ENCODE measurements at places on chromosomes 3 and 15.
A peak's percentile ranks its signal among the peaks of the same experiment; 100 is the strongest.

DNA sequence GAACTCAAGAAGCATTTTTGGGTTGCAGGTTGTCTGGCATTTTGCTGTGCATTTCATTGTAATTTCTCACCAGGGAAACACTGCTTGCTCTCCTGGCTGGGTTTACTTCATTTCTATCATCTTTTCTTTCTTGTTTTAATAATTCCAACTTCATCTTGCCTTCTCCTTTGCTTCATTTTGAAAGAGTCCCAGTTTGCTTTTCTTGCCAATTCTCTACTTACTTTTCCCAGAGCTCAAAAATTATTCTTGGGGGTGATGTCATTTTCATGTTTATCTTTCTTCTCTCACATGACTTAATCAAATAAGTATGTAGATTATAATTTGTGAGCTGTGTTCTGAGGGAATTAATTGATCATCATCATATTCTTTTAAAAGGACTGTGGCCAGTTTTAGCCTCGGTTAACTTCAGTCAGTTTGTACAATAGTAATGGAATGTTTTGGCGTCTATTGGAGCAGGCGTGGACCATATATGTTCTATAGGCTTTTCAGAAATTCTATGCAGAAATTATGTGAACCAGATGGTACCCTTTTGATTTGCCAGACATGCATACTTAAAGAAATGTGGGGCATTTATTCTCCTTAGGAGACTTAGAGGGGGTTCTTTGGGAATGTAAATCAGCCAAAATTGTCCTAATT, 30.1 kb downstream of the SH3GL3 start:
- no peak for DNase-seq

DNA sequence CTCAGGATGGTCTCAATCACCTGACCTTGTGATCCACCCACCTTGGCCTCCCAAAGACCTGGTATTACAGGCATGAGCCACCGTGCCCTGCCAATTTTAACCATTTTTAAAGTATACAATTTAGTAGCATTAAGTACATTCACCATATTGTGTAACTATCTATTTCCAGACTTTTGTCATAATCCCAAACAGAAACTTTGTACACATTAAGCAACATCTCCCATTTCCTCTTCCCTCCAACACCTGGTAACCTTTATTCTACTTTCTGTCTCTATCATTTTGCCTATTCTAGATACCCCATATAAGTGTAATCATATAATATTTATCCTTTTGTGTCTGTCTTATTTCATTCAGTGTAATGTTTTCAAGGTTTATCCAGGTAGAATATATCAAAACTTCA, 8.9 kb upstream of the MYLK start:
- DNase-seq = no peak

DNA sequence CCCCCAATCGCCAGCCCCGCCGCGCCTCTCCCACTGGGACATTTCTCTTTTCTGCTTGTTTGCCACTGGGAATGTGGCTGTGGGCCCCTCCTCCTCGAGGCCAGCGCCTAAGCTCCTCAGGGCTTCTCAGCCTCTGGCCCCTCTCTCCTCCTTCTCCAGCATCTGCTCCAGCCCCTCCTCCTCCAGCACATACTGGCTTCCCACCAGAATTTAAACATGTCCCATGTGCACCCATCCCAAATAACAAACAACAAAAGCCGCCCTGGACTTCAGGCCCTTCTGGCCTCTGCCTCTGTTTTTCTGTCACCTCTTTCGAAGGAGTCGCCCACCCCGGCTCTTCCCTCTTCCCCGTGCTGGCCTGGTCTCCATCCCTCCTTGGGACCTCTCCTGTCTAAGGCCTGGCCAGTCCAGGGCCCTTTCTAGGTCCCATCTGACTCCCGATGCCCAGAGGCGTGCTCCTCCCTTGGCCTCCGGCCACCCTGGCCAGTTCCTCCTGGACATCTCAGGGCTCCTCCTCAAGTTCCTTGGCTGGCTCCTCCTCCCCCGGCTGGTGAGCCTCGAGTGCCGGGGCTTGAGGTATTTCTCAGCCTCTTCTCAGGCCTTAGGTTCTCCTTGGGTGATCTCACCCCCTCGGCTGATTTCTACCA, 94.6 kb upstream of the SLC6A6 start:
- DNase-seq = no peak

DNA sequence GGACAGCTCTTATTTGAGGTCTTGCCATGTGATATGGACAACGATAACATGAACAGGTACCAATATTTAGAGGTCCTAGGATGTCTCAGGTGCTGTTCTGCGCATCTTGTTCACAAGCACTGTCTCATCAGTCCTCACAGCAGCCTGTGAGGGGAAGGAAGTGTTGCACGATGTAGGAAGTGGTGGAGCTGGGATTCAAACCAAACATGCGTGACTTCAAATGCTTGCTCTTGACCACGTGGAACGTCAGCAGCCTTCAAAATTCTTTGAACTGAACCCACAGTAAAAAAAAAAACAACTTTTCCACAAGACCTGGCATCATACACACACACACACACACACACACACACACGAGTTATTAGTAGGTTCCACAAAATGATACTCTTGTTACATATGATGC, 153.4 kb upstream of the SMAD3 start:
- peak; percentile 76 for DNase-seq

GRCh38 chr15:84603630-84604379, 3.0 kb downstream of the ZSCAN2 start:
- no peak for DNase-seq

DNA sequence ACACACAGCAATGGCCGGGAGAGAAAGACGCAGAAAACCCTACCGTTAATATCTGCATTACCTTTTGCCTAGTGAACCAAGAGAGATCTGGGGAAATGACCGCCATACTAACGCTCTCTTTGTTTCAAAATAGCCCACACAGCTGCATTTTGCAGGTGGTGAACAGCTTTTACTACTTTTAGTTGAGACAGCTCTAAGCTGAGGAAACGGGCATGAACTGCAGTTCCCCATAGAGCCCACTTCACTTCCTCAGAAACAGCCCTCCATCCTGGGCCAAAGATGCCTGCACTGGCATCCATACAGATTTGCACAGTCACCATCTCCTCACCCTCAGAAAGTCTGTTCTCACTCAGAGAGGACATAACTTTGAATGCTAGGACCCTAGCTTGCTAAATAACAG, 45.0 kb downstream of the ZNF860 start:
- no peak for DNase-seq

DNA sequence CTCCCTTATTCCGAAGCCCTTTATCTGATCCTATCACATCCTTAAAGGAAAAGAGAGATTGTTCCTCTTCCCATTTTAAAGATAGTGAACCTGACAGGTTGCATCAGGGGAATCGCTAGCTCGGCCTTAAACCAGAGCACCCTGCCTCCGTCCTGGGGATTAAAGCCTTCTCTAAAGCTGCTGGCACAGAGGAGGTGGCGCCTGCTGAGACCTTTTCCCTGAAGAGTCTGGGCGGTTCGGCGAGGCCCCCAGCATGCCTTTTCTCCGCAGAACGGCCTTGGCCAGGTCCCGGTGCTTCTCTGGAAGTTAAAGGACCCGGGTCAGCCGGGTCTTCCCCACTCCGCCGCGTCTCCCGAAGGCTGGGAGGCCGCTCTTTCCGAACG, 593 bp downstream of the FAM219B start:
- DNase-seq = no peak

DNA sequence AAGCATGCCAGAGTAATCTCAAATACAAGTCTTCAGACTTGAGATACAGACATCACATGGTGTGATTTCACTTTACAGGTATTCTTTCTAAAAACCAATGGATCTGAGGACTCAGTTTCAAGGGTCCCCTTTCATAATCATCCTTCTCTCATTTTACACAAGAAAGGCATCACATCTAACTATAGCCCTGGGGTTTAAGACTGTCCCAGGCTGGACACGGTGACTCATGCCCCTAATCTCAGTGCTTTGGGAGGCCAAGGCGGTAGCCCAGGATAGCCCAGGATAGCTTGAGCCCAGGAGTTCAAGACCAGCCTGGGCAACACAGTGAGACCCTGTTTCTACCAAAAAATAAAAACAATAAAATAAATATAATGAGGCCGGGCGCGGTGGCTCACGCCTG, 36.4 kb downstream of the UBP1 start:
- no peak for DNase-seq

GRCh38 chr3:184428561-184429175, 48.8 kb downstream of the CHRD start:
- no peak for DNase-seq

DNA sequence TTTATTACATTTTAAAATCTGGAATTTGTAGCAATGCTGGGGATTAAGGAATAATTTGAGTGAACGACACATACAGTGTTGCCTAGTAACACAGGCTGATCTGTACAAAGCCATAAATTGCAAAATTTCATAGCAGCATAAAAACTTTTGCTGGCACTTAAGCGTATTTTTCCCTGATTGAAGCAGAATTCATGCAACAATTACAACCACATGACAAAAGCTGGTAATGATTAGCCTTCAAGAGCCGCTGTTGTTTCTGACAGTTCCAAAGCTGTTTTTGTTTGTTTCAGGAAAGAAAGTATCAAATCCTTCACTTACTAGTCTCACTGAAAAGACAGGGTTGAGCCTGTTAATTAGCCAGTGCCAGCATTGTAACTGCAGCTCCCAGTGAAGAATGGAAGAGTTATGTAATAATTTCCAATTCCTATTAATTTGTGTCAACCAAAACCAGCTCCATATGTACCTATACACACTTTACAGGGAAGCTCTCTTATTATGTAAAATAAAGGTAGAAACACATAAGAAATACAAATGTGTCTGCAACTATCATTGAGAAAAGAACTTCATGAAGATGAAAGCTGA, 60.7 kb downstream of the AGTR1 start:
- DNase-seq = no peak

DNA sequence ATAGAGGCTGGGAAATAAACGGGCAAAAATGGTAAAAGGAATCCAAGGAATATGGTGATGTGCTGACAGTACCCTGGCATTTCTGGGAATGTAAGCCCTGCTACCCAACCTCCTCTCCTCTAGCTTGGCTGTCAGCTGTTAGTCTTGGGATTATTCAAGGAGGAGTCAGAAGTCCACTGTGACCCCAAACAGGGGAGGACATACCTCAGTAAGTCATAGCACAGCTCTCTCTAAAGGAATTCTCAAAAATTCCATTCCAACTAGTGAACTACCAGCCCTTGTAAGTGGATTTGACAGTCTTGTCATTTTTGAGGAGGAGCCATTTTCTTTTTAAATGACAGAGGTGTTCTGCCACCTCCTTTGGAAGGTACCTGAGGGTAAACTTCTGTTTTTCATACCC, 207.5 kb downstream of the PDCD6IP start:
- DNase-seq = no peak

- DNase-seq = no peak
These were observed 199.8 kb downstream of the CNTN6 start for GRCh38 chr3:1292571-1293071.

- DNase-seq = no peak
These were observed 22.0 kb downstream of the SLC15A2 start for GRCh38 chr3:121916189-121916588.

GRCh38 chr3:178536211-178537079, at the start of gene KCNMB2:
Gene KCNMB2 (plus strand): TSS chr3:178536436.
- DNase-seq = no peak

- DNase-seq = no peak
These were observed 651 bp downstream of the MTMR14 start for GRCh38 chr3:9649791-9650521.

GRCh38 chr15:93428807-93429351, 339.9 kb upstream of the RGMA start:
- DNase-seq = no peak

DNA sequence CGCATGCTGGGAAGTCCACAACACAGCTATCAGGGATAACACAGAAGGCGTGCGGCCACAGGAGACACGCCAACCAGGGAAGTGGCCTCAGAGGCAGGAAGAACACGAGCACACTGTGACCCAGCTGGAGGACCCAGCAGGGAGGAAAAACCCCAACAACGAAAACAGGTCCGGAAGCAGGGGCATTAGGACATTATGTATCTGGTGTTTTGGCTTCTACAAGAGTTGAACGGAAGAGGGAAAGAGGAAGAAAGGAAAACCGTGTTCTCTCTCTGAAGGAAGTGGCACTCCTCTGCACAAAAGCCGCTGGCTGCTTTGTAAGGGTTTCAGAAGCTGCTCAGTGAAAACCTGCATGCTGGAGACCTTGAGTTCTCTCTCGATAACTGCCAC, 61.8 kb downstream of the HACD2 start:
- DNase-seq = no peak

GRCh38 chr3:159137949-159138348, 336.1 kb downstream of the MFSD1 start:
- no peak for DNase-seq

- no peak for DNase-seq
These were observed 2.4 kb downstream of the CYP11A1 start for GRCh38 chr15:74364936-74365597.

- DNase-seq = no peak
These were observed 7.4 kb upstream of the SH3BP5 start for GRCh38 chr3:15339786-15340215.

GRCh38 chr3:188021502-188022040, 132.4 kb upstream of the LPP start:
- no peak for DNase-seq

DNA sequence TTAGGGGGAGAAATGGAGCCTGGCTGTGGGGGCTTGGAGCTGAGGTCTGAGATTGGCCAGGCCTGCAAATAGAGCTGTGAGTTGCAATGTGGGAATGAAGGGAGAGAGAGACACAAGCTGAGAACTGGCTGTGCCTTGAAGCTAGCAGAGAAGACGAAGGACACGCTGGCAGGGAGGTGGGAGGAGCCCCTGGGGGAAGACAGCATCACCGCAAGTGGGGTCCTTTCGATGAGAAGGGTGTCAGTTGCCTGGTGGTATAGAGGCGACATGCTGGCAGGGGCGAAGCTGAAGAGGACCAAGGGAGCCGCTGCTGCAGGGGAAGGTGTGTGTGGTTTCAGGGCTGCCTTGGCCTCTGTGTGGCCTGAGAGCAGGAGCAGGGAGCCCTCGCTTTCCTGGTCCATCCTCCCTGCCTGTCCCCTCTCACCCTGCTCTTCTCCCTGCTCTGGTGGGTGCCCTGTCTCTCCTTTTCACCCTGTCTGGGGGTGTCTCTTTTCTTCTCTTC, 5.5 kb downstream of the RHCG start:
- DNase-seq = no peak

GRCh38 chr15:94234300-94234699, 2.9 kb downstream of the MCTP2 start:
- no peak for DNase-seq

GRCh38 chr3:106114220-106114619, 245.4 kb upstream of the CBLB start:
- DNase-seq = no peak

GRCh38 chr15:101038327-101039003, 119.3 kb downstream of the LRRK1 start:
- no peak for DNase-seq

DNA sequence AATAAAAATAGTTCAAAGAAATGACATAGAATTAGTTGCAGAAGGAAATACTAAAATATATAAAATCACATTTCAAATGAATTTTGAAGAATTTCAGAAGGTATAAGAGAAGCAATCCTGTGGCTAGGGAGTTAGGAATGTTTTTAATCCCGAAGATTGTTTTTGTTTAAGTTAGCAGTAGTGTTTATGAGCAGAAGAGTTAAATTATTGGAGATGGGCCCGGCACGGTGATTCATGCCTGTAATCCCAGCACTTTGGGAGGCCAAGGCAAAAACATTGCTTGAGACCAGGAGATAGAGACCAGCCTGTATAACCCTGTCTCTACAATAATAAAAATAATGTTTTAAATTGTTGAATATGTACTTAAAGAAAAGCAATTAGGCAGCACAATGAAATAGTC, 432.5 kb downstream of the MFSD1 start:
- no peak for DNase-seq

- no peak for DNase-seq
These were observed 202.3 kb upstream of the LPP start for GRCh38 chr3:187951452-187952190.

- DNase-seq = no peak
These were observed 32.2 kb upstream of the FAM174B start for GRCh38 chr15:92687746-92688145.

- no peak for DNase-seq
These were observed 150.8 kb upstream of the TSPAN3 start for GRCh38 chr15:77221708-77222107.
